MG63 (cell line): ENCODE measurements at places on chromosomes 2 and 18. TPM values are rescaled to one million over a fixed set of nuclear protein-coding genes. Genes with fewer than 3 reads are reported as not detected.

GRCh38 chr2:222296911-222297599 lies 1.7 kb downstream of the PAX3 start:
- peak; percentile 47 for DNase-seq

- DNase-seq = no peak
Measured at GRCh38 chr2:229454934-229455631, 184.0 kb upstream of the PID1 start.

The CD28 gene
- 0.10 TPM in 1 of 2 replicates, not detected in the other for total RNA-seq

DNA sequence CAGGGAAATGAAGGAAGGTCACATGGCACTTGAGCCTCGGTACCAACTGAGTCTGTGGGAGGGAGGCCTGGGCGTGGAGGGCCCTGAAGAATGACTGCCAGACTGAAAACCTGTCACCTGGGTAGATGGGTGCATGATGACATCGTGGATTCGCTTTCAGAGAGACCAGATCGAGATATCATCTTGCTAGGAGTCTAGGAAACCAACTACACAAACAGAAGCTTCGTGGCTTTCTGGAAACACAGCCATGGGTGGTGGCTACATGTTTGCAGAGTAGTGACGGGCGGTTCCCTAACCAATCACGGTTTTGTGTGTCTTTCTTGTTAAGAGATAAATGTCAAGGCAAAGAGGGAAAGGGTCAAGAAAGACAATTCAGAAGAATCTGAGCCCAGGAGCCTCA lies 155.0 kb downstream of the EIPR1 start:
- DNase-seq = no peak

DNA sequence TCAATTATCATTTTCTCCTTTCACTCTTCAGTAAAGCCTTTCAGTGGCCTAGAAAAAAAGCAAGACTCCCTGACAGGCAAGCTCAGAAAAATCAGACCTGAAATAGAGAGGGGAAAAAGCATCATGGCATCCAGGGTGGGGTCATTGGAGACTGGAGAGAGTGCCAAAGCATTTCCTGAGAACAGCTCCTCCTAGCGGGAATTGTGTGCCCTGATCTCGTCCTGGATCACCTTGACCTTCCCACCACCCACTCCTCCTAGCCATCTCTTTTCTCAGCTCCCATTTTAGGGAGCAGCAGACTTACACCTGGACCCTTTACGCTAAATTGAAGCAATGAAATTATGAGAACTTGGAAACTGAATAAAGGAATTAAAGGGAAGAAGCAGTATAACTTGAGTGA lies 176.6 kb downstream of the VWC2L start:
- no peak for DNase-seq

DNA sequence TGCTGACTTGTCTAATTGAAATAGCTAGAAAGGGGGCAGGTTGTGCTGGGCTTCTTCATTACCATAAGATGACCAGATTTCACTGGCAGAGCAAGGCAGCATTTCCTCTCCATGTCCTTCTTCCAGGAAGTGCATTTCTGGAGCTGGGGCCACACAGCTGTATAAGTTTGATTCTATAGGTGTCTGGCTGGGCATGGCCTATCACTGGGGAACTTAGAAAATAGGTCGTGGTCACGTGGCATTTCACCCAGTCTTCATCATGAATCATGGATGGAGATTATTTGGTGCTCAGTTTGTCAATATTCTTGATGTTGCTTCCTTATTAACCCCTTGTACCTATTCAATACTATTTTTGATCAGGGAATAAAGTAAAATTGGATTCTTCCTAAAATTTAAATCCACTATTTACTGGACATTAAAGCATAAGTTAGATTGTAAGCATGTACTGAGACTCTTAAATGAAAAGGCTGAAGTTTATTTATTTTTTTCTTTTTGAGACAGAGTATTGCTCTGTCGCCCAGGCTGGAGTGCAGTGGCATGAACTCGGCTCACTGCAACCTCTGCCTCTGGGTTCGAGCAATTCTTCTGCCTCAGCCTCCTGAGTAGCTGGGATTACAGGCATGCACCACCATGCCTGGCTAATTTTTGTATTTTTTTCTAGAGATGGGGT lies 49.5 kb upstream of the TMEM87B start:
- no peak for DNase-seq

GRCh38 chr18:10261344-10262276 lies 192.8 kb upstream of the APCDD1 start:
- DNase-seq = no peak

GRCh38 chr2:104472076-104472475 lies 381.8 kb upstream of the POU3F3 start:
- no peak for DNase-seq

DNA sequence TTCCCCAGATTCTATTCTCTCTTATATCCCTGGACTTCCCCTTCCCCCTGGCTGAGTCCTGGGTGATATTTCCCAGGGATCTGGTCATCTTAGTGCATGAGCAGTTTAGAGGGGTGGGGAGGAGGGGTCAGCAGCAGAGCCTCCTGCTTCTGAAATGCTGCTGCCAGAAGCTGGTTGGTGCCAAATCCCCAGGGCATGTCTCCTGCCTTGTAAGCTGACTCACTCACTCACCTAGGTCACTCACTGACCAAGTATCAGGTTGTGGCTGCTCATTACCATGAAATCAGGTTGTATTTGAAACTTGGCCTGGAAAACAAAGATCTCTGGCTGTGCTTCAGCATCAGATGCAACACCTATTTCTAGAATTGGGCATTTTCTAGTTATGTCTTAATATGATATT lies 14.3 kb downstream of the GPR39 start:
- DNase-seq = no peak

The CCL20 gene
- total RNA-seq = 1.5 TPM in 1 of 2 replicates, not detected in the other

DNA sequence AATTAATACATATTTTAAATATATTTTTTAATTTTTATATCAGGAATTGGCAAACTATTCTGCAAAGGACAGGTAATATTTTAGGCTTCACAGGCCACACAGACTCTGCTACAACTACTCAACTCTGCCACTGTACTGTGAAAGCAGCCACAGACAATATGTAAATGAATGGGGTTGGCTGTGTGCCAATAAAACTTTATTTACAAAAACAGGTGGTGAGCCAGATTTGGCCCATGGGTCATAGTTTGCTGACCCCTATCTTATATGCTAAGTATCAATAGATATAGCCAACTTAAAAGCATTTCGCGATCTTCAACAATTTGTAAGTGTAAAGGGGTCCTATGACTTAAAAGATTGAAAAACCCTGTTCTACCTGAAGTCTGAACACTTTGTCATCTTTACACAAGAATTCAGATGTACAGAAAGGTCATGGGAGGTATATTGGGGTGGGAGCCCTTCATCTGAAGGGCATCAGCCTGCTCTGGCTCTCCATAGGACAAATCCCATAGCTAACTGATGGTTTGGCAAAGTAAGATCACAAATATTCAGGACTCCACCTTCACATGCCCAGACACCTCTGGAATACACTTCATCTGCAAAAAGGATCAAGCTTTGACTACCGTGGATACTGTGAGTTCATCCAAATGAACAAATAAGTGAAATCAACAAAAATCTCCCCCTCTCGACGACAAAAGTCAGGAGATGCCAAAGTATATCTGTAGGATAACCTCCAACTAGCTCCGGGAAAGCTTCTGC lies 65.9 kb downstream of the C1D start:
- no peak for DNase-seq

The ITGA4 gene
- total RNA-seq = 18.9 and 19.3 TPM in 2 replicates

GRCh38 chr2:13413989-13414388 lies 697.3 kb downstream of the TRIB2 start:
- DNase-seq = no peak

DNA sequence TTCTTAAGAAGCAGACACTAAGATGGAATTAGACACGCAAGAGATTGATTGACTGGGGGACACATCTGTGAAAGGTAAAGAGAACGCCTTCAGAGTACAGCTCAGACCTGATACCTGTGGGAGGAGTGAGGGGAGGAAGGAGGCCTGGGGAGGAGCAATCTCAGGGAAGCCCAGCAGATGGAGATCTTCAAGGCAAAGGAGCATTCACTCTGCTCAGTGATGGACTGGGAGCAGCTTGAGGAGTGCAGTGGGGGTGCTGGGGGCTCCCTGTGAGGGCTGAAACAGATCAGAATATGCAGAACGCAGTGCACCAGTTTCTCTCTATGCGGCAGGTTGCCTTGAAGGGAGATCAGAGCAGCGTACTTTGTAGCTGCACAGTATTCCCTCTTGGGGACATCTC lies 103.7 kb upstream of the ATP8B1 start:
- no peak for DNase-seq

GRCh38 chr2:201890453-201890852 lies 84.1 kb downstream of the CDK15 start:
- no peak for DNase-seq

DNA sequence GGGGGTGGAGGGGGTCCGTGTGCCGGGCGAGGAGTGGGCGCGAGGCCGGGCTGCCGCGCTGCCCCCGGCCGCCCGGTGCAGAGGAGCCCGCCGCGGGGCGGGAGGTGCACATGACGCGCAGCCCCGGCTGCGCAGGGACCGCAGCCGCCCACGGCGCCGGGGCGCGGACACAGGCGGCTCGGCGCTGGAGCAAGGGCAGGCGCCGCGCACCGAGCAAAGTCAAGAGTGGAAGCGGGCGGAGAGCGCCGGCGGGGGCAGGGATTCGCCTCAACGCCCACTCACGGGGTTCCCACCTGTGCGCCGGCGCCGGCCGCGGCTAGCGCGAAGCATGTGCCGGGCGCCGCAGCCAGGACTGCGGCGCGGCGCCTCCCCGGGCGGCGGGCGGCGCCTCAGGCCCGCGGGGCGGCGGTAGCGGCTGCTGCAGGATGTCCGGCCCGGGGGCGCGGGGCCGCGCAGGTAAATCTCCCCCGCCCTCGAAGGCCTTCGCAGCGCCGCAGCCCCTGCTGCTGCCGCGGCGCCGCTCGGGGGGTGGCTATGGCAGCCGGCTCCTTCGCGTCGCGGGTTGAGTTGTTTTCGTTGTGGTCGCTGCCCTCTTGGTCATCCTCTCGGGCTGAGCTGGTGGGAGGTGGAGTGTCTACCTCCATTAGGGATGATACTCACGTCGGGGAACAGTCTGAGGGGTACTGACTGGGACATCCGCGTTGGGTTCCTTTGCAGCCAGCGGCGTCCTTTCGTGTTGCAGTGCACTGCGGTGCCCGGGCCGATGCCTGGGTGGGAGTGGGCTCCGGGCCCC lies 216.3 kb upstream of the DTNA start:
- peak; percentile 16 for DNase-seq

The SPDYA gene
- not detected in 2 replicates for total RNA-seq

The LRRTM1 gene
- total RNA-seq = not detected in 2 replicates

The FOSL2 gene
- total RNA-seq = 32.7 and 46.9 TPM in 2 replicates

- DNase-seq = no peak
Measured at GRCh38 chr18:59300676-59301285, 17.7 kb downstream of the CPLX4 start.

The GREB1L gene
- total RNA-seq = 0.07 and 2.7 TPM in 2 replicates

DNA sequence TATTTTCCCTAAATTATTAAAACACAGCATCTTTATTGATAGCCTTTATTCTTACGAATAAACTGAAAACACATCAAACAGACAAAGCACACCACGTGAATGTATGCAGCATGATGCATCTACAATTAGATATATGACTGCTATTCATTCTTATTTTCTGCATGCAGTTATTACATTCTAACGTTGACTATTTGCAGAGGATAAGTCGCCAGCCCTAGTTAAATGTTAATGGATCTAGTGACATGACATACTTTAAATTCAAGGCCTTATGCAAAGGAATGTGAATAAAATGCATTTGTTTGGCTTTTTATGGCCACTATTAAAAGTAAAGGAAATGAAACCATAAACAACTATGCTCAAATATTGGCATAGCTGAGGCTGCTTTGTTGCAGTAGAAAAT lies 172.4 kb downstream of the MAP2 start:
- no peak for DNase-seq

DNA sequence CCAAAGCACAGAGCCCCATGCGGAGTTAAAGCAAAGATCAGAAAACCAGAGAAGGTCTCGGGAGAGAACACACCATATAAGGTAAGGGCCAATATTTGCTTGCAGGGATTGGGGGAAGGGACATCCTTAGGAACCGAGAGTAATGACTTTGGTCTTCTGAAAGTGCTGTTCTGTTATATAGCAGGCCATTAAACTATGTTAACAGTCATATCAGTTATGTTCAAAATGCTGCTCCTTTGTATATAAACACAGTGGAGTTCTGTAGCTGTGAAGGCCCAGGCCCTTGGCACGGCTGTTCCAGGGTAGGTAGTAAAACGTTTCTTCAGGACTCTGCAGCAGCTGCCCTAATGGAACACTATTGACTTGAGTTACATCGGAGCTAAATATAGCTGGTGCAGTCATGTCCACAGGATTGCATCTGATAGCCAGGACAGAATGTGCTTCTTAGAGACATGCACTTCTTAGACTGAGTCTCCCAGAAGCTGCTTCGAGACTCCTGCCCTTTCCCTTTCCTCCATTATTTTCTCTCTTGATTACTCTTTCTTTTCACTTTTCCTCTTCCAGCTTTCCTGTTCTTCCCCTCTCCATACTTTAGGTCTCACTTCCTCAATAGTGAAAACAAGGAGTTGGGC lies 122.4 kb downstream of the SETBP1 start:
- no peak for DNase-seq

The PUM2 gene
- 26.1 and 27.2 TPM in 2 replicates for total RNA-seq

GRCh38 chr2:241363426-241363825 lies 7.3 kb downstream of the FARP2 start:
- no peak for DNase-seq

The HOXD13 gene
- total RNA-seq = 3.4 and 5.4 TPM in 2 replicates

DNA sequence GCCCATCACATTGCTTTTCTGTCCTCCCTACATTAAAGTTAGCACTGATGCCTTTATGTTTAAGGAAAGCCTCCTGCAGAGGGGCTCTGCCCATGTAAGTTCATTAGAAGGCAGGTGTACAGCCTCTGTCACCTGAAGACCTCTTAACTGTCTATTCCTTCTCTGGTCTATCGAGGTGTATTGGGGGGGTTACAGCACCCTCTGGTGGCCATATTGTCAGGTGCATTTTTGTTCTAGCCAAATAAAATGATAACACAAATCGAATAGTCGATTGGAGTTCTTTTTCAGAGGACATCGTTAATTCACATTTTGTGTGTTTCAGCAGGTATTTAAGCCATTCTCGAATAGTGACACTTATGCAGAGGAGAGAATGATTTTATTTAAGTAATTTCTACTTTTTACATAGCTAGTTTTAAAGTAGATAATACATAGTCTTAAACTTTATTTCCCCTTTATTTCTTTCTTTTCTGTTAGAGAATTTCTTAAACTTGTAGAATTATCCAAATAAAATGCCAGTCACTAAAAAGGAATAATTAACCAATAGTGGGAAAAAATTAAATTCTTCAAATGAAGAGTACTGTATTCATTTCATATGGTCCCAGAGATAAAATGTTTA lies 136.8 kb downstream of the NEDD4L start:
- peak; percentile 11 for DNase-seq

DNA sequence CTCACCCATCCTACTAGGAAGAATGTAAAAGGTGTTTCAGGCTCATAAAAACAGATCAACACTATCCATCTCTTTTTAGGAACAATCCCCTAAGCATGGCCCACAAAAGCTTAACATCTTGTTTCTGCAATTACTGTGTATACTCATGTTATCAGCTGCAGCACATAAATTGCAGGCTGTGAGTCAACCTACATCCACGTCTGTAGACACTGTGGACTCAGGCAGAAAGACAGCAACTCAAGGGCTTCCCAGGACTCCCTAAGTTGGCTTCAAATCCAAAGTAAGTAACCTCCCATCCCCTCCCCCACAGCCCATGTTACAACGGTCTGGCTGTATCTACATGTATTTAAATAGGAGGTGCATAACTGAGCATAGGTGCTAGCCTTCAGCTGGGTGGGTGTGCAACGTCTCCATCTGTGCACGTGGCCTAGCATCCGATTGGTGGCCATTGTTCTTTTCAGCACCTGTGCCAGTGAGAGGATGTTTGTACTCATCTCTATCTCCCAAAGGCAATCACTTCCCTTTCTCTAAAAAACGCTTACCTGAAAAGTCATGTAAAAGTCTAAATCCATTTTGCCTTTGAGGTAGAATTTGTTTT lies 30.1 kb downstream of the UXS1 start:
- no peak for DNase-seq

- no peak for DNase-seq
Measured at GRCh38 chr2:231531883-231532755, 1.9 kb upstream of the NMUR1 start.
